ENCODE measurements at places on chromosomes 13 and 19.

DNA sequence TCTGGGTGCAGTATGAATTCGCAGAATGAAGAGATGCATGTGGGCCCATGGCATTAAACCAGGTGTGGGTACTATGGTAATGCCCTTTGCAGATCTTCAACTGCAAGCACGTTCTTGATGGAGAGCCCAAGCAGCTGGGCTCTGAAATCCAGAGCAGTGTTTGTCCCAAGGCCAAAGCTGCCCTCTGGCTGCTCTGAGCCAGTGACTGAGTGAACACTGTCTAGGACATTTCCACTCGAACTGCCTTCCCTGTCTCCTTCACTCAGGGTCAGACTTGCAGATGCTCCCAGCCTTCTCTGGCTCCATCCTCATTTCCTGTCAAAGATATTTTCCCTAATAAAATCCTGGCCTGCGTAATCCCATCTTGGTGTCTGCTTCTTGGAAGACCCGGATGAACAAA, 80.2 kb upstream of the GJB6 start:
- DNase-seq: no peak

DNA sequence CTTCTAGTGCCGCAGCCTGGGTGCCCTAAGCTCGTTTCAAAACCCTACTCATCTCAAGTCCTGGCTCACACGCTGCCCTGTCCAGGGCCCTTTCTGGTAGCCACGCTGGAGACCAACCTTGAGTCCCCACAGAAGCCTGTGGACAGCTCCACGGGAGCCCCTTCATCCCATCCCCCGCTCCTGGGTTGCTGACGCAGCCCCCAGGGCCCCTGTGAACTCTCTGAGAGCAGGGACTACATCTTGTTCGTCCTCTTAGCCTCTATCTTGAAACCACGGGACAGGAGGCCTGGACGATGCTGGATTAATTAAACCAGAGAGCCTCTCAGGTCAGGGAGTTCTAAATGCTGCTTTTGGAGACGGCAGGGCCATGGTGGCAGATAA, 7.4 kb downstream of the MLLT1 start:
- DNase-seq: no peak

DNA sequence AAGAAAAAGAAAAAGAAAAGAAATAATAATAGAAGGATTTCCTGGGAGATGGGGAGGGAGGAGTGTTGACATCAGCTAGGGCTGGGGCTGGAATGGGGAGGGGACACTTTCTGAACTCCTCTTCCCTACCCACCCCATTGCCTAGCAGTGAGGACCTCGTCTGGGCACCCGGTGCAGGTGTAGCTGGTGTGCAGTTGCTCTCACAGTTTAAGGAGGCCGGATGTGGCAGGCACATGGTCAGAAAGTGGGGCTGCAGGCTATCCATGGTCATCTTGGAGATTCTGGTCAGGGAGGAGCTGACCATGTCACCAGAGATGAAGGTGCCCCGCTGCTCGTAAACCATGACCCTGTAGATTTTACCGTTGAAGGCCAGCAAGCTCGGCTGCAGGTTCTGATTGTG, 8.5 kb upstream of the TUBB4A start:
- DNase-seq: no peak

GRCh38 chr13:26899202-26899601, 138.6 kb upstream of the GPR12 start:
- DNase-seq: no peak

DNA sequence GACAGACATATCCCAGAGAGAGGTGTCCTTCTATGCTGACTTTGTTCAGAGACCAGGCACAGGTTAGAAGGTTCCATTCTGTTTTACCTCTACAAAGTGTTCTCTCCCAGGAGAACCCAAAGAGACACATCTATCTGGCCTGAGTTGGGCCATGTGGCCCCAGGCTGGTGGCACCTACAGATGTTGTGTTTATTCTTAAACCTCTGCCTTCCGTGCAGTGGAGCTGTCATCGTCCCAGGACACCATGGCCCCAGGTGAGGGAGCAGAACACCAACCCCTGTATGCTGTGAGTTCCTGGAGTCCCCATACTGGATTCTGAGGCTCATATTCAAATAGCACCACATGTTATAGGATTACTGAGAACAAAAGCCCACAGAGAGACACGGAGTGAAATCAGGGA, 3.9 kb downstream of the KIR3DL3 start:
- DNase-seq: no peak

DNA sequence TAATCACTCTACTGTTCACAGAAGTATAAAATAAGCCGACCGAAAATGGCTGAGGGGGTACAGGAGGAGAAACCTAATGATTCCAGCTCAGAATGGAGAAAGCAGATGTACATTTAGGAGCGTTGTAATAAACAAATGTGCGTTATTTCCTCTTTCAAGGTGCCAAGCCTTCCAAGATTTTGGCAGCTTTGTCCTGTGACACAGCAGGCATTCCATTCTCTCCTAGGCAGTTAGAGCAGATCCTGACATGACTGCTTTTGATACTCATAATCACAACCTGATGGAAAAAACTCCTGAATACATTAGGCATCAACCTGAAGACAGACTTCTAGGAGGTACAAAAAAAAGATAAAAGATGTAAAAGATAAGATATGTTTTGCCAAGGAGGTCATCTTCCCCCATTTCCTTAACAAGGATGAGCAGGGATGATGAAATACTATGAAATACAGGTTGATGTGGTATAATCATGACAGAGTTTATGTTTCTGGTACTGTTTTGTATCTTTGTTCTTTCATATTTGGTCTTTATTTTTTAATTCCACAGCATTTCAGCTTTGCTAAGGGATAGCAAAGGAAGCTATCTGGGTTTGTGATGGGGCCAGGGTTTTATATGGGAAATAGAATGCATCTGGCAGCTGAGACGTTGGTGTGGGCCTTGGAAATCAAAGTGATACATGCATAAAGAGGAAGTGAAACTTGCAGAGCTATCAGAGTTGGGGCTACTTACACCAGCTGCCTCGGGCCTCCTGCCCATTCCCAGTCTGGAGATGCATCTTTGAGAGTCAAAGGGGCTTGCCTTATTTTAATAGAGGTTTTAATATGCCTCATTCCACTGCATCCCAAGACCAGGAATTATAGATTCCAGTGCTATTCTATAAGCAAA, 222.5 kb downstream of the OXGR1 start:
- DNase-seq: no peak

GRCh38 chr13:77836423-77836822, 82.2 kb downstream of the EDNRB start:
- no peak for DNase-seq

- DNase-seq: peak; percentile 38
Measured at GRCh38 chr19:23116802-23117571, at the start of gene ZNF730. ZNF730 (plus strand) TSS chr19:23117025; CDS start chr19:23117174, 149 bp downstream.

Data from stimulated activated CD8-positive, alpha-beta memory T cell treated with anti-CD3 and anti-CD28 coated beads, Interleukin-2, amount 100 ng/mL, for 48 hours (primary cell).